Prostate gland (tissue), 2 donors: ENCODE measurements at places on chromosomes 12 and 14. TPM values are rescaled to one million over a fixed set of nuclear protein-coding genes. Genes with fewer than 3 reads are reported as not detected.

Gene DYNLL1
- total RNA-seq, result 166 TPM

Gene GCH1
- total RNA-seq, result 4.9 TPM

Gene ANAPC5
- 78.0 TPM for total RNA-seq

Gene CLEC1A
- total RNA-seq, result 3.5 TPM

Gene PTCSC3
- total RNA-seq, result not detected

- no peak overlapping the region for H3K27ac ChIP-seq
- no peaks in the 10 kb centered on the region for H3K4me1 ChIP-seq
- H3K4me3 ChIP-seq, result no peak overlapping the region
- no peaks in the 10 kb centered on the region for H3K27me3 ChIP-seq
- DNase-seq, result peak; percentile 50
- no peaks in the 10 kb centered on the region for H3K36me3 ChIP-seq
Measured at GRCh38 chr14:20836668-20837338, 34.2 kb upstream of the RNASE1 start.

GRCh38 chr14:88554457-88555286, at the start of gene PTPN21:
TSS of gene PTPN21 (minus strand) at chr14:88555007. CDS start at chr14:88550417, 4,590 bp downstream.
- peaks cover 11% of the 10 kb centered on the region for H3K4me1 ChIP-seq
- H3K27me3 ChIP-seq, result no peaks in the 10 kb centered on the region
- H3K4me3 ChIP-seq, result peak within 1 kb of the TSS; percentile 75
- H3K36me3 ChIP-seq, result no peaks in the 10 kb centered on the region
- H3K27ac ChIP-seq, result peak within 1 kb of the TSS; percentile 80

DNA sequence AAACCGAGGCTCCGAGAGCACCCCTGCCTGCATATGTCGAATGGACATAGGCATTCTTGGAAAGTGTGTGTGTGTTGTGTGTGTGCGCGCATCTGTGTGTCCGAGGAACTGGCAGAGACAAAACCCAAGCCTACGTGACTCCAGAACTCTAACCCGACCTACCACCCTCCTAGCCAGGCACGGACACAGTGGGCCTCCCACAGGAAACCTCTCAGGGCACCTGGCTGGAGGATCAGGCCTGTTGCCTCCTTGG, 556 bp upstream of the PGF start:
- no peaks in the 10 kb centered on the region for H3K36me3 ChIP-seq
- peak overlapping the region; percentile 35 for H3K4me3 ChIP-seq
- no peak for DNase-seq
- no peaks in the 10 kb centered on the region for H3K4me1 ChIP-seq
- no peaks in the 10 kb centered on the region for H3K27me3 ChIP-seq
- no peak overlapping the region for H3K27ac ChIP-seq

GRCh38 chr12:44031472-44032185, 195.7 kb downstream of the TMEM117 start:
- H3K4me1 ChIP-seq, result no peaks in the 10 kb centered on the region
- no peak overlapping the region for H3K4me3 ChIP-seq
- no peak for DNase-seq

- H3K36me3 ChIP-seq, result no peaks in the 10 kb centered on the region
- H3K4me1 ChIP-seq, result no peaks in the 10 kb centered on the region
- DNase-seq, result no peak
- no peak overlapping the region for H3K27ac ChIP-seq
- no peak overlapping the region for H3K4me3 ChIP-seq
- H3K27me3 ChIP-seq, result peaks cover 5% of the 10 kb centered on the region
Measured at GRCh38 chr14:101098177-101098576, 194.7 kb upstream of the RTL1 start.

GRCh38 chr12:110661337-110661972, 27.5 kb downstream of the HVCN1 start:
- no peaks in the 10 kb centered on the region for H3K36me3 ChIP-seq
- no peaks in the 10 kb centered on the region for H3K27me3 ChIP-seq
- no peak overlapping the region for H3K4me3 ChIP-seq
- H3K27ac ChIP-seq, result no peak overlapping the region
- no peak for DNase-seq

- H3K4me3 ChIP-seq, result no peak overlapping the region
- peaks cover 6% of the 10 kb centered on the region for H3K4me1 ChIP-seq
- no peaks in the 10 kb centered on the region for H3K36me3 ChIP-seq
- H3K27me3 ChIP-seq, result no peaks in the 10 kb centered on the region
- no peak overlapping the region for H3K27ac ChIP-seq
Measured at GRCh38 chr12:54161481-54162437, 27.0 kb downstream of the SMUG1 start.

GRCh38 chr14:59356312-59356711, 108.9 kb downstream of the GPR135 start:
- DNase-seq, result no peak
- no peaks in the 10 kb centered on the region for H3K36me3 ChIP-seq
- H3K27me3 ChIP-seq, result no peaks in the 10 kb centered on the region
- H3K4me1 ChIP-seq, result peaks cover 5% of the 10 kb centered on the region
- H3K4me3 ChIP-seq, result no peak overlapping the region

DNA sequence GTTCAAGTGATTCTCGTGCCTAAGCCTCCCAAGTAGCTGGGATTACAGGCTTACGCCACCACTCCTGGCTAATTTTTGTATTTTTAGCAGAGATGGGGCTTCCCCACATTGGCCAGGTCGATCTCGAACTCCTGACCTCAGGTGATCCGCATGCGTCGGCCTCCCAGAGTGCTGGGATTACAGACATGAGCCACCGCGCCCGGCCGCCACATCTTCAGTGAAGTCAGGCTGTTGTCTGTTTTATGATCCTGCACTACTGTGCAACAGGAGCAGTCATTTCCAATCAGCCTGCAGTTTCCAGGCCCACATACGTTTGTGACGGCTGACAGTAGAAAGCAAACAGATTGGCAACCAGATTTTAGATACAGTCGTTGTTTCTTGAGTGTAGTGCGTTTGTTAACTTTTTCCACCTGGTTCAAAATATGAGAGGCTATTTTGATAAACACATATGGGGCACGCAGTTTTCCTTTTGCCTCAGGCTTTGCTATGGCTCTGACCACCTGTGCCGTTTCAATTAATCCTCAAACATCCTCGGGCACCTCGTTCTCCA, 74.8 kb downstream of the LGMN start:
- H3K27ac ChIP-seq, result no peak overlapping the region
- H3K36me3 ChIP-seq, result no peaks in the 10 kb centered on the region
- no peaks in the 10 kb centered on the region for H3K27me3 ChIP-seq
- DNase-seq, result no peak

DNA sequence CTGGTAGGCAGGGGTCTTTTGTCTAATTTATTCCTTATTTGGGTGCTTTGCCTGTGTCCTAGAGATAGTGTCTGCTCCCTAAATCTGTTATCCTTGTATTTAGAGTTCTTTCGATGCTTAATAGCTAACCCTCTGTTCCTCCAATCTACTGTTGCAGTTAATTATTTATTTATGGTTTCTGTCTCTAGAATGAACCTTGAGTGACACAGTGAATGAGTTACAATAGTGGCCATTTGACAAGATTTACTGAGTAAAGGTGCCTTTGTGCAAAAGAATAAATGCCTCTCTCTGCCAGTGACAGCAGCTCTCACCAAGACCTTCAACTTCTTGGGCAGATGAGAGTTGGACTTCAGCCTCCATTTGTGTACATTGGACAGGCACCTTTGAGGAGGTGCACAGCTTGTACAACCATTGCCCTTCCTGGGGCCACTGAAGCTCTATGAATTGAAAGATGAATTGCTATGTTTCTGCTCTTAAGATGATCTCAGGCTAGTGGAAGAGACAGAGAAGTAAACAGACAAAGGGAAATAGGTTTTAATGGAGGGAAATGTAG, 165.9 kb downstream of the DERA start:
- H3K36me3 ChIP-seq, result no peaks in the 10 kb centered on the region
- H3K27ac ChIP-seq, result no peak overlapping the region
- H3K4me1 ChIP-seq, result no peaks in the 10 kb centered on the region

- no peak overlapping the region for H3K4me3 ChIP-seq
- H3K36me3 ChIP-seq, result no peaks in the 10 kb centered on the region
- H3K27ac ChIP-seq, result no peak overlapping the region
- peak; percentile 16 for DNase-seq
- no peaks in the 10 kb centered on the region for H3K4me1 ChIP-seq
Measured at GRCh38 chr12:128069359-128069997, 197.5 kb upstream of the TMEM132C start.

DNA sequence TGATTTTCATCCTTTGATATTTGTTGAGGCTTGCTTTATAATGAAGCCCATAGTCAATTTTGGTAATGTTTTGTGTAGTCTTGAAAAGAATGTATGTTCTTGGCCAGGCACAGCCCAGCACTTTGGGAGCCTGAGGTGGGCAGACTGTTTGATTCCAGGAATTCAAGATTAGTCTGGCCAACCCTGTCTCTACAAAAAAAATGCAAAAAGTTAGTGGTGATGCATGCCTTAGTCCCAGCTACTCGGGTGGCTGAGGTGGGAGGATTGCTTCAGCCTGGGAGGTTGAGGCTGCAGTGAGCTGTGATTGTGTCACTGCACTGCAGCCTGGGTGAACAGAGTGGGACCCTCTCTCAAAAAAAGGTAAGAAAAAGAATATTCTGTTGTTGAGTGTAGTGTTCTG, 10.8 kb downstream of the ETNK1 start:
- H3K27ac ChIP-seq, result no peak overlapping the region
- no peak for DNase-seq
- H3K36me3 ChIP-seq, result no peaks in the 10 kb centered on the region
- no peak overlapping the region for H3K4me3 ChIP-seq
- no peaks in the 10 kb centered on the region for H3K4me1 ChIP-seq

- H3K36me3 ChIP-seq, result no peaks in the 10 kb centered on the region
- H3K27me3 ChIP-seq, result no peaks in the 10 kb centered on the region
- peaks cover 3% of the 10 kb centered on the region for H3K4me1 ChIP-seq
Measured at GRCh38 chr12:12436831-12437345, 80.0 kb downstream of the BORCS5 start.
